ENCODE measurements at places on chromosomes 7 and 10.
A peak's percentile ranks its signal among the peaks of the same experiment; 100 is the strongest.

- no peak for DNase-seq
Observed at GRCh38 chr7:155625557-155625956, 18.9 kb upstream of the RBM33 start.

DNA sequence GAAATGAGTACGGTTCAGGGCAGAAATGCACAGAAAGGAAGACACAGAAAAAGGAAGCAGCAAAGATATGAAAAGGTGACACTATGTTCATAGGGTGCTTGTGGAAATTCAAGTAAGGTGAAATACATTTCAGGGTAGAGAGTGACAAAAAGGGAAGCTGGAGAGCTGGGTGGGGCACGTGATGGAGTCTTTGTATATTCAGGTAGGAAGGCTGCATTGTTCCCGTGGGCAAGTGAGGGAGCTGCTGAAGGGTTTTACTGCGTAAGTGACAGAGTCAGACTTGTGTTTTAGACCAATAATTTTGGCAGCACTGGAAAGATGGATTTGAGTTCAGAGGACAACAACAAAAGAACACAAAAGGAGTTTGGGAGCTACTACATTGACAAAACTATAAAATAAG lies 35.3 kb upstream of the ANK3 start:
- no peak for DNase-seq

- DNase-seq: no peak
Observed at GRCh38 chr7:133135451-133135850, 53.6 kb upstream of the CHCHD3 start.

DNA sequence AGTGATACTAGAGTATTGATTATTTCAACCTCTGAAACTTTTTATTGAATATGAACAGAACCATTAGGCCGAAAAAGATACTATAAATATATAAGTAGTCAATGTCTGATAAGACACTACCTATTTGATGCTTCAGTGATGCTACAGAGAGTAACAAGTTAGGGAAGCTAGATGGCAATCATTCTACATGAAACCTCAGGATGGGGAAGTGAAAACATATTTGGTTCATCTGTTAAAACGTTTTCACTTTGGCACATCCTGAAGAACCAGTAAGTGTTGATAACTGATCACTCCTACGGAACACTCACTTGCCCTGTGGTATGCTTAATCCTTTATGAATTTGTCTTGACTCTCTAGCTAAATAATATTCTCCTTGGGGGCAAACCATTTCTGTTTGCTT lies 1064.9 kb downstream of the NXPH1 start:
- DNase-seq: no peak

DNA sequence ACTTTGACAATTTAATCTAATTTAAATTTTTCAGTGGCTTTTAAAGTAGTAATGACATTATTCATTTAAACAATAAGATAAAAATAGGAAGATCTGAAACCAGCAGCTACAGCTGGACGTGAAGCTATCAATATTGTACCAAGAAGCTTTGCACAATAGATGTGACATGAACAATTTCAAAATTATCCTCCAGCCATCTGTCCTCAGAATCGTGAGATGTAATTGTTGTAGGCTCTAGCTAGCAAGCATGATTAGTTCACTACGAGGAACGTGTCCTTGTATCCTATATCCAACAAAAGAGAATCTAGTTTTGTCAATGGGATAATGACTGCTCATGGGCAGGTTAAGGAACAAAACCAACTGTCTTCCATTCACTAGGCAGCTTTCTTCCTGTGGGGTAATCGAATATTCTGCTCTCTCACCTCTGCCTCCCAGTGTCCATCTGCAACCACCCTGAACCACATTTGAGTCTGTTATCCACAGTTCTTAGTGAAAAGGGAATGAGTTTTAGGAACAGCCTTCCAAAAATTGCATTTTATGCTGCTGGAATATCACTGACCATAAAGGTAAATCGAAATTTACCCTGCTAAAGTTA lies 247.3 kb downstream of the PARD3 start:
- no peak for DNase-seq

DNA sequence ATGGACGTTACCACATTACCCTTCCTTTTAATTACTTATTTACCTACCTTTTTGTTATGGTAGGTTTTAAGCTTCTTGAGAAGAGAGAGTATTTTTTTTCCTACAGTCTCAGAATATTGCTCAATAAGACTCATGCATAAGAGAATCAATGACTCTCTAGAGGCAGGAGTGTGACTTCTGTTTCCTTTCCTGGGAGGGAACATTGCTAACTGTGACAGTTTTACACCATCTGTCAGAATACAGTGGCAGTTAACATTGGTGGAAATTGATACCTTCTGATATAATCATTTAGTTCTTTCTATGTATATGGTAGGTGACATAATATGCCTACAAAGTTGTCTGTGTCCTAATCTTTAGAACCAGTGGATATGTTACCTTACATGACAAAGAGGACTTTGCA lies 348.7 kb upstream of the POT1 start:
- DNase-seq: no peak

GRCh38 chr10:71852355-71852937 lies 1.4 kb upstream of the PSAP start:
- DNase-seq: no peak

- DNase-seq: no peak
Observed at GRCh38 chr7:44748948-44749731, 493 bp downstream of the ZMIZ2 start.

DNA sequence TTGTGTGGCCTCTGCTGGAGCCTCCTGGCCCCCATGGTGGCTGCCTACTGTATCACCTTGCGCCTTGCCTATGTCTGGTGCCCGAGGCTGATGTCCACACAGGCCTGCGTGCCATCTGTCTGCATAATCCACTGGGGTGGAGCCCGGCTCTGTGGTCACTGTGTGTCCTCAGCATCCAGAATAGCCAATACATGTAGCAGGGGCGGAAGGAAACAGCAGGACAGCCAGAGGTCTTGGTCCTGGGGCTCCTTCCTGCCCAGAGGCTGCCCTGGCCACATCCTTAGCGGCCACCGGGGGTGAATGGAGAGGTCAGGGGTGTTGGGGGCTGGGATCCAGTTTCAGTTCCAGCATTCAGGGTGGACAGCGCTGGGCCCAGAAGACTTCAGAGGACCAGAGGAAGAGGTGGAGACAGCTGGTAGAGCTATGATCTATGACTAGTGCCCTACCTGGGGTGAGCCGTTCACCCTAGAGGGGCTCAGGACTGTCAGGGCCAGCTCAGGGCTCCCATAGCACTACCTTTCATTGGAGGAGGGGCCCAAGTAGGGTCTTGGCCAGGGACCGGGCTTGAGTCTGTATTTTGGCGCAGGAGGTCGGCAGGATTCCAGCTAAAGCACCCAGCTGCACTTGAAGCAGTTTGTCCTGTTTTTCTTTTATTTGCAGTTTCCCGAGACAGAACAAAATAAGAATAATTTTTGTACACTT lies 15.9 kb downstream of the YKT6 start:
- DNase-seq: no peak

DNA sequence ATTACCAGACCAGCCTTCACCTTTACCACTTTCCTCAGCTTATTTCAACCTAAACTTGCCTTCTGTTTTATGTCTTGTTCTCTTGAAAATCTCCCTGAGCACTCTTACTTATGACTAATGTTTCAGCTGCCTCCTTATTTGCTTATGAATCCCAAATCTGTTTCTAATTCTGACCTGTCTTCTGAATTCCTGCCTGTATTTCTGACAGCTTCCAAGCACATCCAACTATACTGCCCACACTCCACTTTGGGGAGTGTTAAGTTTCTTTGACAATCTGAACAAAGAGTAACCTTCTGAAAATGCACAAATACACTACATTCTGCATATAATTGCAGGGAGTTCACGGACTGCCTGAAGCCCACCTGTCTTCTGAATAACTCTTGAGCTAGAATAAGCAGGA lies 48.7 kb downstream of the ARMC3 start:
- DNase-seq: no peak

DNA sequence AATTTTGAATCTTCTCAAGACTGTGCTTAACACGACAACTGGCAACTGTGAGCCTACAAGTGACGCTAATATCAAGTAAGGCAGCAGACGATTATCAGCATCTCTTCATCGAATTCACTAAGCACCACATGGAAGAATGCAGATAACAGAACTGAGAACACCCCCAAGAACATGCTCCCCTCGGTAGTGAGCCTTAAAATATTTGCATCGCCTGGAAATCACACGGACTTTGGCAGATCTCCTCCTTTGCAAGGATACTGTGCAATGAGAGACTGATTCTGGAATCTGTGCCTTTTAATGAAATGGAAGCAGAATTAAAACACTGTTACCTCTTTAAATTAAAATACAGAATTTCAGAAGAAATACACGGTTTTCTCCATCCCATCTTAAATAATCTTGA lies 38.2 kb upstream of the NEBL start:
- no peak for DNase-seq

GRCh38 chr7:25864511-25864910 lies 287.5 kb upstream of the NFE2L3 start:
- DNase-seq: no peak

- DNase-seq: no peak
Observed at GRCh38 chr7:64993901-64994300, 3.1 kb upstream of the ZNF117 start.

- DNase-seq: no peak
Observed at GRCh38 chr10:49269523-49269922, 29.4 kb upstream of the C10orf71 start.

DNA sequence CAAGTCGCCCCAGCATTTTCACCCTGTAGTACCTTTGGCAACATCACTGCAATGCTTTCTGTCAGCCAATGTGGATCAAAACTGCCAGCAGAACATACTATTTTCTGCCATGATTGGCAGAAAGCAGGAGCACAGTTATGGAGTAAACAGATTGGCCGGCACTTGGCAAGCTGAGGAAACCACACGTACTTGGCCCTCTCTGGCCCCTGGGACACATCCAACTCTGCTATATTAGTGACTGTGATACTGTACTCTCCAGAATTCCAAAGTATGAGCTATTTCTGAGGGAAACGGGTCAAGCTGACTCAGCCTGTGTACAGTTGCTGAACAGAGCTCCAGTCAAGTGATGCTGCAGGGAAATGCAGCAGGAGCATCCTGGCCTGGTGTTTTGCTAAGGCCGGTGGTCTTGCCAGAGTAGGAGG lies 39.8 kb upstream of the LANCL2 start:
- no peak for DNase-seq

- DNase-seq: no peak
Observed at GRCh38 chr10:128541926-128542475, 415.8 kb upstream of the MKI67 start.

- no peak for DNase-seq
Observed at GRCh38 chr10:55305285-55305684, 504.3 kb upstream of the PCDH15 start.

DNA sequence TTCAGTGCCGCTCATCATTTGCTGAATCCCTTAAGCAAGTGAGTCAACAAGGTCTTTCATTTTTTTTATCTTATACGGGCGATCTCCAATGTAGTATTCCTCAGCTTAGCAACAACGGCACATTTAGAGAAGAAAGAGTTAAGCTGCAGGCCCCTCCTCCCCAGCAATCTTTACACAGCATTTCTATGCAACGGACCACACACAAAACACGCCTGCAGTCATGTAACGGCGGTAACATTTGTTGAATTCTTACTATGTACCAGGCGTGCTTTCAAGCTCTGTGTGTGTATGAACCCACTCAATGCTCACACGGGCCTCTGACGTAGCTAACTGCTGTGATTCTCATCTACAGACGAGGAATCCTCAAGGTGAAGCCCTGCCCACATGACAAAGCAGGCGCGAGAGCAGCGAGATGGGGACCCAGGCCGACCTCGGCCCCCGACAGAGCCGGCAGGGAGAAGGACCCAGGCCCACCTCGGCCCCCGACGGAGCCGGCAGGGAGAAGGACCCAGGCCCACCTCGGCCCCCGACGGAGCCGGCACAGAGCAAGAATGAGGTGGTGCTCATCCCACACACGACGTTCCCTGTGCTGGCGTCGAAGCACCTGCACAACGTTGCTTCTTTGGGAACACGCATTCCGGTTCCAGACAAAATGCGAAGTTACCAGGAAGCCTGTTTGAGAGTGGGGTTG lies 240.7 kb downstream of the ZMYND11 start:
- no peak for DNase-seq

- no peak for DNase-seq
Observed at GRCh38 chr10:38209332-38209731, 115.2 kb downstream of the ZNF37A start.

- DNase-seq: no peak
Observed at GRCh38 chr7:38584443-38585210, 46.5 kb downstream of the AMPH start.

GRCh38 chr7:94183289-94183749 lies 179.2 kb upstream of the BET1 start:
- peak; percentile 98 for DNase-seq

All from SJSA1 (cell line).